ENCODE measurements at places on chromosomes 5 and 9.

- DNase-seq, result no peak
These were observed 37.4 kb upstream of the CLPTM1L start for GRCh38 chr5:1382248-1382700.

DNA sequence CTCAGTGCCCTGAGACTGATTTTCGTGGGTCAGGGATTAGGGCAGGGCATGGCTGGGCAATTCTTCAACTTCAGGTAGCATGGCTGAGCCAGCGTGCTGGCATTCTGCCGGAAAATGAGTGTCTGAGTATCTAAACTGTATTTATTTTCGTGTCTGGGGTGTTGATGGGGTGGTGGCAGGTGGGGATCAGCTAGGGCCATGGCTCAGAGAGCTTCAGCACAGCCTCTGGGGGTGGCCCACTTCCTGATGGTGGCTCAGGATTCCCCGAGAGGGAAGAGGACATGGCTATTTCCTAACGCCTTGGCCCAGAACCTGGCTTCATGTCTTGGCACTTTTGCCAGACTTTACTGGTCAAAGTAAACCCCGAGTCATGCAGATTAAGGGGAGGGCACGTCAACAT lies 260.5 kb downstream of the GADD45G start:
- no peak for DNase-seq

DNA sequence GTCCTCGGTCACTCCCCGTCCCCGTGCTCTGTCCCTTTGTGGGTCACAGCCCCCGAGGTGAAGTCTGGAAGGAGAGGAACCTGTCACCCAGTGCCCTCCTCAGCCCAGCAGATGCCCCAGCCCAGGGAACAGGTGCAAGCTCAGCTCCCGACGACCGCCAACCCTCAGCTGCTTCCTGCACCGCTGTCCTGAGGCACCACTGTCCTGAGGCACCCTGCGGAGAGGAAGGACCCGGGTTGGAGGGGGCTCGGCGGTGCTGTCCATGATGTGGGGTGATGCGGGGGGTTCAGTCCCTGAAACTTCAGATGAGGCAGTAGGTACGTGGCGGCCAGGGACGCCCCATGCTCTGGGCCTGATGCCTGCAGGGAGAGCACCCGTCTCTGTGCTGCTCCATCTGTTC lies 81.4 kb downstream of the COL5A1 start:
- DNase-seq, result no peak

DNA sequence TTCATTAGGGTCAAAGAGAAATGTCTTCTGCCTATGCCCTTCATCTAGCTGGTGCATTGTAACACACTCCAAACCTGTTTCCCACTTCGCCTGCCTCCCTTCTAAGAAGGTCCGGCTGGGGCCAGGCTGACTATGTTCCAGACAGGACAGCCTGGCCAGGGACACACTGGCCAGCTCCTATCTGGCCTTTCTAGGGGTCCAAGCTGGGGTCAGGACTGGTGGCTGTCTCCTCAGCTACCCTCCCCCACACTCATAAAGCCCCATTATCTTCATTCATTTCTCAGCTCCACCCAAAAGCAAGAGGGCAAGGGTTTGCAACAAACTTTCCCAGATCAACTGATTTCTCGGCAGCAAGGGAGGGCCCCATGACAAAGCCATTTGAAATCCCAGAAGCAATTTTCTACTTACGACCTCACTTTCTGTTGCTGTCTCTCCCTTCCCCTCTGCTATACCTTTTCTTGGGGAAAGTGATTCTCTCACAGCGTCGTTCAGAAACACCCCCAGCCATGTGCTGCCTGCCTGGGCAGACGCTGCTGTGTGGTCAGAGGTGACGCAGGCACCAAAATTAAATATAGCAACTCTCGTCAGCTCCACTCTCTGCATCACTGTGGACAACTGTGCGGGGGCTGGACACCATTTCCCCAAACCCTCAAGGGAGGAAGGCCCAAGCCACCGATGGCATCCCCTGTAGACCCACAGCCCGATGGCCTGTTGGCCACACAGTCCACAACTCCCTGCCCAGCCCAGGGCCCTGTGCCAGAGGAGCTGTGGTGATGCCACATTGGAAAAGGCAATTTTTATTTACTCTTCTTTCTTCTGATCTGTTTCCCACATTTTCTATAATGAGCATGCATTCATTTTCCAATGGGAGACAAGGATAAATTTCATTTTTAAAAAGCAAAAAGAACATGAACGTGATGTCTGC lies 6.1 kb downstream of the IL13 start:
- no peak for DNase-seq

DNA sequence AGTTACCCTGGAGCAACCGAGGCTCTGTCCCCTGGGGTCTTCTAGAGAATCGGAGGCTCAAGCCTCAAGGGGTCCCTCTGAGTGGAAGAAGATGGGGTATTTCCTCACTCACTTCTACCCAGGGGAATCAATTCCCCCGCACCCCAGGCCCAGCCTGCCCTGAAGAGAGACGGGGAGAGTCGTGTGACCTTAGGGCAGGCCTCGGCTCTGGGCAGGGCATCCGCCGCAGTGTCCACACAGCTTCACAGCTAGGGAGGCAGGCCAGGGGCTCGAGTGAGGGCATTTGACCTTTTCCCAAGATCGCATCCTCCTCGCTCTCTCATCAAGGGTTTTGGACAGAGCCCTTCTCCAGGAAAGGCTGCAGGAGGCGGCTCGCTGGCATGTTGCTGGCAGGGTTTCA lies 57.9 kb upstream of the CNOT6 start:
- no peak for DNase-seq

DNA sequence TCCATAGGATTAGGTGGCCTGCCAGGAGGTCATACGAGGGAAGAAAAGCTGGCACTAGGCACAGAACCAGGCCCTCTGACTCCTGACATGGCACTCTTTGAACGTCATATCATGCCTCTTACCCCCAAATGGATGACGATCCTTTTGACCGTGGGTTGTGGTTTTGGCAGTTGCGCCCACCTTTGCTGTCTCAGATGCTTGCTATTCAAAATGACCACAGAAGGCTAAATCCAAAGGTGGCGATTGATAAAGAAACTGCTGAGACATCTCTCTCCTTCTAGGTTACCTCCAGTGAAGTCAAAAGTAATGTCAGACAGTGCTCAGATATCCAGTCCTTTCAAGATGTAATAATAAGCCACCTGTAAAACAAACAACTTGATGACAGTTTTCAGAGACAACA lies 385.0 kb downstream of the EFNA5 start:
- DNase-seq, result no peak

GRCh38 chr5:2172471-2172870 lies 289.7 kb upstream of the IRX4 start:
- no peak for DNase-seq

All from activated gamma-delta T cell treated with Interleukin-2 at 50 U/mL for 16 hours (primary cell).